Stimulated activated CD4-positive, alpha-beta T cell treated with anti-CD3 and anti-CD28 coated beads, Interleukin-2, amount 100 ng/mL, for 48 hours (primary cell): ENCODE measurements at places on chromosomes 12 and 14.

DNA sequence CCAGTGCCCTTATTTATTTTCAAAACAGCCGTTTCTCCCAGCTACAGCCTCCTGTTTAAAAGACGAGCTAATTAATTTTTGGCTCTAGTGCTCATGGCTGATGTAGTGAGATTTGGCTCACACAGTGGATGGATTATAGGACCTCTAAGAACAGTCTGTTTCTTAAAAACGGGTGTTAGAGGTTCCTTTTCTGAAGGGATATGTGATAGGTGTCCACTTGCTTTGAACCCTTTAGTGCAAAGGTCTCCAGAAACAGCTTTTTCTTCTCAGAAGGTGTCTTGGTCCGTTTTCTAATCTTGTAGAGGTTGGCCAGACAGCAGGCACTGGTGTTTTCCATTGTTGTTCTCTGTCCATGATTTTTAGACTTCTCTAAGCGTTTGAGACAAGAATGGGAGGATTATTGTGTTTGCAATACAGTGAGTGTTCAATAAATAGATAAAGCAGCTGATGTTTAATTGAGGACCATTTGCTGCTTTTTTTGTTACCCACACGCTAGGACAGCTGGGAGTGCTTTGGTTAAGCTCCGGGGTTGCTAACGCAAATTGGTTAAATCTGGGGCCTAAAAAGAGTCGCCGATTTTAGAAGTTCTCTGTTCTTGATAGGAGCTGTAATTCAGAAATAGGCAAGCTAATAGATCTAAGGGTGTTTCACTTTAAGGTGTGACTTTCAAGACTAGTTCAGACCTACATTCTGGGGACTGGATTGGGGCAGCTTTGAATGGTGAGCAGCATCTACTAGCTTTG, 1.0 kb downstream of the BORCS5 start:
- no peak for DNase-seq

GRCh38 chr14:54981698-54982097, 45.2 kb downstream of the WDHD1 start:
- DNase-seq: no peak

GRCh38 chr12:38995249-38995648, 89.9 kb upstream of the CPNE8 start:
- no peak for DNase-seq

DNA sequence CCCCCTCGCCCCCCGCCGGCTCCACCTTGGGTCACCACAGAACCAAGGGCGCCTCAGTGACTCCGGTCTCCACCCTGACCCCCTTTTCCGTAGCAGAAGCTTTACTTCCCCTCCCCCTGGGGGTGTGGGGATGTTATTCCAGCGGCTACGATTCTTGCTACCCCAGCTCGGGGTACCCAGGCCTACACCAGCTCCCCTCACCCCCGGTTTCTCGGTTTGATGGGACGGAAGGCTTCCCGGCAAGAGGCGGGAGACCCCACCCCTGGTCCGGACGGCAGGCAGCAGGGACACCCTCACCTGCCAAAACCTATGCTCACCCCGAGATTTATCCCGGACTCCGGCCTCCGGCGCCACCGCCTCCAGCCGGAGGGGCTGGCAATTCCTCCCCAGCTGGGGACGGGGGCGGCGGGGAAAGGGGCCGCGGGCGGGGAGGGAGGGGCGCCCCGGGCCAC, 619 bp downstream of the RAB15 start:
- DNase-seq: no peak

GRCh38 chr12:4246116-4246515, 27.4 kb upstream of the CCND2 start:
- no peak for DNase-seq

- no peak for DNase-seq
Measured at GRCh38 chr12:118052324-118053070, 8.5 kb downstream of the WSB2 start.

DNA sequence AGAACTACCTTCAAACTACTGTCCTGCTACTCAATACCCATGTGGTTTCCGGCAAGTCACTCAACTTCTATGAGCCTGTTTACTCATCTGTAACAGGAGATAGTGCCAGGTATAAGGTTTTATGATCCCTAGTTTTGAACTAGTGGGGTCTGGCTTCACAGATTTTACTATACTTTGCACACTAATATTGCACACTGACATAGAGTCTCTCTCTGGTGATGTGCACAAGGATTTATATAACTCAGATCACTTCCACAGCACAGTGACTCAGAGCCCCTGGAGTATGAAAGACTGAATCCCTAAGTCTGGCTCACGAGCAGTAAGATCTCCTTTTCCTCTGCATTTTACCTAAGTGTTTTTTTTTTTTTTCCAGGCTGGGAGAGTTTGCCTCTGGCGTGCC, 69.7 kb upstream of the SLC38A2 start:
- DNase-seq: no peak

- DNase-seq: no peak
Measured at GRCh38 chr12:124111006-124111405, 138.0 kb downstream of the ZNF664 start.

- no peak for DNase-seq
Measured at GRCh38 chr12:116123451-116124258, 153.8 kb downstream of the MED13L start.

- no peak for DNase-seq
Measured at GRCh38 chr14:105476831-105477659, 2.4 kb downstream of the CRIP2 start.

- no peak for DNase-seq
Measured at GRCh38 chr14:97943619-97944018, 1146.4 kb downstream of the VRK1 start.

- no peak for DNase-seq
Measured at GRCh38 chr12:25254271-25254880, 3.6 kb upstream of the KRAS start.

DNA sequence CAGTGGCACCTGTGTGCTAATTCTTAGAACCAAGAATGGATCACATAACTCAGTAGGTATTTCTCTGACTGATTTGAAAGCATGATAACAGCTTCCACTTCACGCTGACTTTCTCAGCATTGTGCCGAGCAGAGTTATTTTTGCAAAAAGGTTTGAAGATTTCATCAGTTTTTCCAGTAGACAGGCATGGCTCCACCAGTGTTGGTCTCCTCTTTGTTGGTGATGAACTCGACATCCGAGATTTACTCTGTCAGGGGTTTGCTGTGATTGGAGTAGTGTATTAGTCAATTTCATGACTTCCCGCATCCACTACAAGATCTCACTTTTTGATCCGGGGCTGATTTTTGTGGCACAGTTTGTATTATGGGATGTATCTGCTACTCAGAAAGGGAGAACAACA, 85.3 kb downstream of the PRKCH start:
- no peak for DNase-seq

DNA sequence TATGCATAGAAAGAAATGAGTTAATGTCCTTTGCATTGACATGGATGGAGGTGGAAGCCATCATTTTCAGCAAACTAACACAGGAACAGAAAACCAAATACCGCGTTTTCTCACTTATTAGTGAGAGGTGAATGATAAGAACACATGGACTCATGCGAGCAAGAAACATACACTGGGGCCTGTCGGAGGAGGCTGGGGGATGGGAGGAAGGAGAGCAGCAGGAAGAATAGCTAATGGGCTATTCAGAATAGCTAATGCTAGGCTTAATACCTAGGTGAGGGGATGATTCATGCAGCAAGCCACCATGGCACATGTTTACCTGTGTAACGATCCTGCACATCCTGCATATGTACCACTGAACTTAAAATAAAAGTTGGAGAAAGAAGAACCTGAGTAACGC, 29.1 kb upstream of the SYT1 start:
- no peak for DNase-seq

GRCh38 chr12:46261646-46262045, 7.2 kb downstream of the SLC38A1 start:
- no peak for DNase-seq

DNA sequence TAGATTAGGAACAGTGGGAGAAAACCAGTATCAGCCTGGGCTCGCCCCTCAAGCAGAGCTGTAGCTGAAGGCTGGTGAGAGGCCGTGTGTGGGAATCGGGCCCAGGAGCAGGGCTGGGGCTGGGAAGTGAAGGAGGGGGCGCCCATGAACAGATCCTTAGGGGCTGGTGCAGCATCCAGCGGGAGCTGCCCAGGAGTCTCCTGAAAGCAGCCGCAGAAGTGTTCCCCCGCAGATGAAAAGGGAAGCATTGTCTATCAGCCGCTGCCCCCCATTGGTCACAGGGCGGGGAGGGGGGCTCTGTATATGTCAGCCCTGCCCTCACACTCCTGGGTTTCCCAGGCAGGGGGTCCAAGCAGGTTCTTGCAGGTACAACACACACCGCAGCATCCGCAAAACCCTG, 15.6 kb upstream of the RFLNA start:
- DNase-seq: no peak

- no peak for DNase-seq
Measured at GRCh38 chr12:121595520-121595919, 14.7 kb upstream of the KDM2B start.

- no peak for DNase-seq
Measured at GRCh38 chr14:94337274-94337673, 14.1 kb upstream of the SERPINA6 start.

DNA sequence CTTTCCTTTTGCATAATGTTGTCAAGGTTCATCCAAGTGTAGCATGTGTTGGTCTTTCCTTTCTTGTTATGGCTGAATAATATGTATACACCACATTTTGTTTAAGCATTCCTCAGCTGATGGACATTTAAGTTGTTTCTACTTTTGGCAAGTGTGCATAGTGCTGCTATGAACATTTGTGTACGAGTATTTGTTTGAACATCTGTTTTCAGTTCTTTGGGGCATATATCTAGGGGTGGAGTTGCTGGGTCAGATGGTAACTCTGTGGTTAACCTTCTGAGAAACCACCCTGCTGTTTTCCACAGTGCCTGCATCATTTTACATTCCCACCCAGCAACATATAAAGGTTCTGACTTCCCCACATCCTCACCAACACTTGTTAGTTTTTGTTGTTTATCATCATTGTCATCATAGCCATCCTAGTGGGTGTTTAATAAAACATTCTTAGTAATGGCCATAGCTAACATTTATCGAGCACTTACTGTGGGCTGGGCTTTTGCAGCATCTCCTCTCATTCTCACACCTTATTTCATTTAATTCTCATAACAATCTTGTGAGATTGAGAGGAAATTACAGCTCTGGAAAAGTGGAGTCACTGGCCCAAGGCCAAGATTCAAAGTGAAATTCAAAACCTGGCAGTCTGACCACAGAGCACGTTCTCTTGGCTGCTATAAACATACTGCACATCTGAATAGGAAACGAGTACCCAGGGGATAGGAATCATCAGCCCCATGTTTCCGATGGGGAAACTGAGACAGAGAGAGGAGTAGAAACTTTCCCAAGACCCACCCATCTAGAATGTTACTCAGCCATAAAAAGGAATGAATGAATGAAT, 193.6 kb downstream of the KSR2 start:
- no peak for DNase-seq

GRCh38 chr12:76142305-76142704, 57.8 kb upstream of the NAP1L1 start:
- DNase-seq: no peak

DNA sequence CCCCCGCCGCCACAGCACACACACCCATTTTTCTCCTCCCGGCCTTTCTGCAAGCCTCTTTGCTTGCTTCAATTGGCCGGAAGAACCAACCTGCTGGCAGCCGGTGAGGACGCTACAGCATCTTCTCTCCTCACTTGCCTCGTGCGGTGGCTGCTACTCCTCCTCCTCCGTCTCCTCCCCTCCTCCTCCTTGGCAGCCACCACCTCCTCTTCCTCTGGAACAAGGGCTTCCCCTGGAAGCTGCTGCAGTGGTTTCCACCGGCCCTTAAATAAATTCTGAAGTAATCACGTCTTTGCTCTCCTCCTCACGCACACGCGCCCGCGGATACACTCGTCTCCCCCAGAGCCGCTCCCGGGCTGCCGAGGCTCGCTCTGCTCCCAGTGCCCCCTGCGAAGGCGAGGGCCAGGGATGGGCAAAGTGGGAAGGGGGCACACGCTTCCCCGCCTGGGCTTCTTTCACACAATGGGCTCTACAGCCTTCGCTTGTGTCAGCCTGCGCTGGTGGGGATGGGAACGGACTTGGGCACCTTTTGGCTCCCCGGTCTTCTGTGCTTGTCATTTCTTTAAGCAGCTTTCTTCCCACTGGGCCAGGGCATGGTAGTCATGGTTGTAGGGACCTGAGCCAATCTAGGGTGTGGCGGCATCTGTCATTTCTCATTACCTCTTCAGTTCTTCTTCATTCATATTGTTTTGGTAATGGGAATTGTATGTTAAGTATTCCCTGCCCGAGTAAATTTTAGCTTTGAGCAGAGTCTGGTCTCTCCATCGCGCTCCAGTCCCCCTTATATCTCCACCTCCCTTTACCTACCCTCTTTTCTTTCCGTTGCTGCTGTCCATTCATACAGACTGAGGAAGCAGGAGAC, at the start of gene PPFIA2:
Gene PPFIA2, minus strand, starts transcription at position 161 of the 862 bp plus-strand sequence.
- DNase-seq: no peak

GRCh38 chr14:99562856-99563748, 40.9 kb downstream of the CCDC85C start:
- DNase-seq: no peak

DNA sequence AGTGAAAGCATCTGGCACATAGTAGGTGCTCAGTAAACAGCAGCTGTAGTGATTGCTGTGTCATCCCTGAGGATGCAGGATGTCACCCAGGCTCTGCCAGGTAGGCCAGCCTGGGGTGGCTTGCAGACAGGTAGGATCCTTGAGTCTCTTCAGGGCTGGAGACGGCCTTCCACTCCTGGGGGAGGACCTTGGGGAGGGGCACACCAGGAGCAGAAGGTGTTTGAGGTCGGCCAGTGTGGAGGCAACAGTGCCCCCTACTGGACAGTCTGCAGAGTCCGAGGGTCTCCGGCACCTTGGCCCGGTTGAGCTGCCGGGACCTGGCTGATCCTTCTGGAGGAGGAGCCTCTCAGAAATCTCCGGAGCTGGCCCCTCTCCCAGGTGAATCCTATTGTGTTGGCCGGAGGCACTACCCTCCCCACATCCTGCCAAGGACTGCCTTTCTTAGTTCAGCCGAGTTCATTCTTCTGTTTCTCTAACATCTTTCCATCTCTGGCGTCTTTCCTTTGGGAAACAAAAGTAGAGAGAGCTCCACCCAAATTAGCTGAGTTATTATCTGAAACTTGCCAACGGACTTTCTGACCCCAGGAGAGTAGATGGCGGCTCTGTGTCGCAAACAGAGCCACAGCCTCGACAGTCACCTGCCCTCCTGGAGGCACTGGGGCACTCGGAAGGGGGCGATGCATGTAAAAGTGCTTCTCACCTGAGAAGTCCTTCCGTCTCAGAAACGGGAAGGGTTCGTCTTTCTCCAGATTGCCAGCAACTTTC, 41.8 kb upstream of the CLMN start:
- peak; percentile 58 for DNase-seq

DNA sequence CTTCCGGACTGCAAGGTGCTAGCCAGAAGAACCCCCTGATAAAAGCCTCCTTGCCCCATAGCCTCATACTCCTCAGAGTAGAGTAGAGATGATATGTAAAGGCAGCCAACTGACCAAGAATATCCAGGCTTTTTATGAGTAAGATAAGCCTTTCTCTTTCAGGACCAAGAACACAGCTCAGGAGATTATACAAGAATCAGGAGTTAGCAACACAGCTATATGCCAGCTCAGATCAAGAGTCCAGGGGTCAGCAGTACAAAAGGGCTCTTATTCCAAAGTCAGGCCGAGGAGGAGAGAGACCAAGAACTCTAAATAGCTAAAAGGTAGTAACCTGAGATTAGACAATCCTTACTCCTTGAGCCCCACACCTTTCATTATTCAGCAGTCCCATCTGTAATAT, 135.3 kb downstream of the BTG1 start:
- no peak for DNase-seq
